ENCODE measurements at places on chromosomes 12 and 14.

DNA sequence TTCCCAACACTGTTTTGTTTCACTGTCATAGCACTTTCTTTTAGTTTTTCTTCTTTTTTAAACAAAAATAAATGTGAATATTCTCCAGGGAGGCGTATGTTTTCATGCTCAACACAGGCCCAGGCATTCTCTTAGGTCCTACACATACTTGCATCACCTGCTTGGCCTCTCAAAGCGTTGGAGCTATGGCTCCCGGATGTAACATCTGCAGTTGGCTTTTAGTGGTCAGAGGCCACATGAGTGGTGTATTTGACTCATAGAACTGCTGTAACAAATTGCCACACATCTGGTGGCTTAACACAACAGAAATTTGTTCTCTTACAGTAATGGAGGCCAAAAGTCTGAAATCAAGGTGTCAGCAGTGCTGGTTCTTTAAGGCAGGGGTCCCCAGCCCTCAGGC lies 44.6 kb upstream of the VRK1 start:
- no peak for DNase-seq

DNA sequence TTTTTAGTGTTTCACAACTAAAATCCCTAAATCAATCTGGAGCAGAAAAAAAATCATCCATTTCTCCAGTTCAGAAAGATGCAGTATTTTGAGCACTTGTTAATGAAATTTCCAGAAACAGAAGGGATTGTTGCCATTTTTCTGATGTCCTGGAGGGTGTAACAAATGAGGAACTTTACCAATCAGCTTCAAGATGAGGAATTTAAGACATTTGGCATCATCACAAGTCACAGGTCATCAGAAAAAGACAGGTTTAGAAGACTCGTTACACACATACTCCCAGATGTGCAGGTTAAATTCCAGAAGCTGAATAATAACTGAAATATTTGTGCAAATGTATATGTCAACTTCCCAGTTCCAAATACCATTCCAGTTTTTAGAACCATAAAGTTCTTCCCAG lies 482 bp upstream of the PSMC1 start:
- no peak for DNase-seq

DNA sequence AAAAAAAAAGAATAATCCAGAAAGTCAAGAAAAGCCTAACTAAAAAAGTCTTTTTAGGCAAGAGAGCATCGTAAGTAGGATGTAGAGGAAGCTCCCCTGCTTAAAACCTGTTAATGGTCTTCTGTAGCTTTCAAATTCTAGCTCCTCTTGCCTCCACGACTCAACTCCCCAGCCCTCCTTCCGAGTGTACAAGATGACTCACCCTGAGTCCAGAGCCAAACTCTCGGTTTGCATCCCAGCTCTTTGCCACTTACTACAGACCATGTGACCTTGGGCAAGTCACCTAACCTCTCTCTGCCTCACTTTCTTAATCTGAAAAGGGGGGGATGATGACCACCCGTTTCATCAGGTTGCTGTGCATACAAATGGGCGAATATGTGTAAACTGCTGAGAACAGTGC lies 460.4 kb downstream of the DPF3 start:
- no peak for DNase-seq

- DNase-seq: no peak
Measured at GRCh38 chr14:68817506-68818212, 24.8 kb upstream of the ZFP36L1 start.

DNA sequence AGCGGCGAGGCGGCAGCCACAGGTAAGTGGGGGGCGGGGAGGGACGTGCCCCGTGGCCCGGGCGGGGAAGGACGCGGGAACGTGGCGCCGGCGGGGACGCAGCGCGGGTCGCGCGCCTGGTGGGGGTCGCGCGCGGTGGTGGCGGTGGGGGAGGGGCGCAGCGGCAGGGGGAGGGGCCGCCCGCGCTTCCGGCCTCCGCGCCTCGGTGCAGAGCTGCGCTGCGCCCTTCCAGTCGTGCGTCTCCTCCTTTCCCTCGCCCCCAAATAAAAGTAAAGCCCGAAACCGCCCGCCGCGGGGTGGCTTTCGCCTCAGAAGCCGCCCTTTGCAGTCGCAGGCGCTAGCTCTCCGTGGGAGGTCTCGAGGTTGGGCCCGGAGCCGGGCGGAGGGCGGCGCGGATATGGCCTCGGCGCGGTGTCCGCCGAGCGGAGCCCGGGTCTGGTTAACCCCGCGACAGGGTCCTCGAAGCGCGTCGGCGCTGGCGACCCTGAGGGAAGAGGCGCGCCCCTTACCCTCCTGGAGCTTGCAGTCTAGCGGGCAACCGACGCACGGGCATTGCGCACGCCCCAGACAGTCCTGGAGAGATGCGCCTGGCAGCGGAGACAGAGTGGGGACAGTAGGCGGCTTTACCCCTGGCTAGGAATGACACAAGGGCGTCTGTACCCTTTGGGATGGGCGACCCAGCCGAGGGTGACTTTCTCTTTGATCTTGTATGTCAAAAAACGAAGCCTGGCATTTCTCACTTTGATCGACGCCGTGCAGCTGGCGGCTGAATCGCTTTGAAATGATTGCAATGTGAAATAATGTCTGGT lies 589 bp downstream of the ATF1 start:
- peak; percentile 30 for DNase-seq
